Activated CD4-positive, alpha-beta T cell treated with anti-CD3 and anti-CD28 coated beads, Interleukin-2, amount 10 ng/mL, durations not matched to agents 24 days and 14 days (primary cell): ENCODE measurements at places on chromosomes 12 and 14.
A peak's percentile ranks its signal among the peaks of the same experiment; 100 is the strongest.

GRCh38 chr14:52434955-52435354 is 117.3 kb downstream of the TXNDC16 start:
- H3K27ac ChIP-seq, result no peak overlapping the region
- no peak overlapping the region for H3K4me3 ChIP-seq
- peaks cover 31% of the 10 kb centered on the region for H3K36me3 ChIP-seq
- DNase-seq, result no peak

- H3K27me3 ChIP-seq, result no peaks in the 10 kb centered on the region
- no peak for DNase-seq
- peaks cover 4% of the 10 kb centered on the region for H3K4me1 ChIP-seq
- peaks cover 2% of the 10 kb centered on the region for H3K36me3 ChIP-seq
- no peak overlapping the region for H3K4me3 ChIP-seq
- no peak overlapping the region for H3K27ac ChIP-seq
These were observed 64.7 kb upstream of the STAC3 start for GRCh38 chr12:57315681-57316080.

DNA sequence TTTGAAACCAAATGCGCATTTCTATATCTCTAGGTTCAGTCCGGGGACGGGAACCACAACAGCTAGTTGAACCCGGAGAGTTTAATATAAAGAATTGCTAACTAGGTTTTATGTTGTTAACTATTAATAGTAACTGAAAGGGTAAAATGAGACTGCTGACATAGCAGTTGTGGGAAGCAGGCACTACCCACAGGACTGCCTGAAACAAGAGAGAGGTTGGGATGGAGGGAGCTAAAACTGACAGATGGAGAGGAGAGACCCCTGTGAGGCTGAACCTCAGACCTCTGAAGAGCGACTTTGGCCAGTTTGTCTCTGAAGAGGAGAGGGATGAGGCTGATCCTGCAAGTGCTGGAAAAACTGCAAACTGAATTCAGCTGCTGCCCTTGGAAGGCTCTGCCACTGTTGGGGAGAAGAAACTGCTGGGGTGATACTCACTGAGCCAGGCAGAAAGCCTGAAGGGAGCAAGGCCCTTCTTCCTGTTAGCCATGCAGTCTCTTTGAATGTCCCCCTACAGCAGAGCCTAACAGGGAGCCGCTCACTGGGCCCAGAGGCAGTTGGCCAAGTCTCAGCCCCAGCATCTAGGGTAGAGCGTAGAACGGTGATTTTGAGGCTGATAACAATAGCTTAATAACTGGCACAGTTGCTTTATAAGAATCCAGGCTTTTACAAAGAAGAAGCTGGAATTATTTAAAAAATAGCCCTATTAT is 172.2 kb downstream of the NPAS3 start:
- DNase-seq, result no peak
- no peaks in the 10 kb centered on the region for H3K36me3 ChIP-seq
- H3K4me3 ChIP-seq, result no peak overlapping the region
- no peaks in the 10 kb centered on the region for H3K4me1 ChIP-seq
- H3K27ac ChIP-seq, result no peak overlapping the region

DNA sequence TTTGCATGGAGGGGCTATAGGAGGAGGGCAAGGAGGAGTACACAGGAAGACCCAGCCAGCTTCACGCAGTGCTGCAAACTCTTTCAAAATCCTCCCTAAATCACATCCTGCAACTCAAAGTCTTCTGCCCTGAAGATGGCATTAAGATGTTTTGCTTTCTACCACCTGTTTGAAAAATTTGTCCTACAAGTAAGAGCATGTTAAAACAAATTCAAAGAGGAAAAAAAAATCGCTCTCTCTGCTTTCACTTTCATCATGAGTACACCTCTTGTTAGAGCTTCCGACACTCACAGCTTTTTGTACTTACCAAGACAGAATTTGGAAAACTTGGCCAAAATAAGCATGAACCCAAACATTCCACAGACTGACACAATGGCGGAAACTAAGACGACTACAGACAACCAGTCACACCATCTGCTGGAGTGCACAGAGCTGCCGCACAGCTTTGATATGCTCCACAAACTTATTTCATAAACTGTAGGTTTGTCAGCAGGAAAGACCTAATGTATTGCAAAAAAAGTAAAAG is 21.3 kb downstream of the GCH1 start:
- peak overlapping the region; percentile 90 for H3K27ac ChIP-seq
- peak; percentile 81 for DNase-seq
- no peaks in the 10 kb centered on the region for H3K27me3 ChIP-seq
- peaks cover 43% of the 10 kb centered on the region for H3K4me1 ChIP-seq
- H3K4me3 ChIP-seq, result peak overlapping the region; percentile 83

GRCh38 chr14:76761136-76761959 is at the start of gene VASH1:
VASH1 (plus strand) TSS chr14:76761468; CDS start chr14:76762822, 1,354 bp downstream.
- peaks cover 60% of the 10 kb centered on the region for H3K27me3 ChIP-seq
- peak within 1 kb of the TSS; percentile 84 for H3K4me3 ChIP-seq
- peak within 1 kb of the TSS; percentile 66 for H3K27ac ChIP-seq
- H3K4me1 ChIP-seq, result peaks cover 13% of the 10 kb centered on the region
- peak; percentile 90 for DNase-seq

DNA sequence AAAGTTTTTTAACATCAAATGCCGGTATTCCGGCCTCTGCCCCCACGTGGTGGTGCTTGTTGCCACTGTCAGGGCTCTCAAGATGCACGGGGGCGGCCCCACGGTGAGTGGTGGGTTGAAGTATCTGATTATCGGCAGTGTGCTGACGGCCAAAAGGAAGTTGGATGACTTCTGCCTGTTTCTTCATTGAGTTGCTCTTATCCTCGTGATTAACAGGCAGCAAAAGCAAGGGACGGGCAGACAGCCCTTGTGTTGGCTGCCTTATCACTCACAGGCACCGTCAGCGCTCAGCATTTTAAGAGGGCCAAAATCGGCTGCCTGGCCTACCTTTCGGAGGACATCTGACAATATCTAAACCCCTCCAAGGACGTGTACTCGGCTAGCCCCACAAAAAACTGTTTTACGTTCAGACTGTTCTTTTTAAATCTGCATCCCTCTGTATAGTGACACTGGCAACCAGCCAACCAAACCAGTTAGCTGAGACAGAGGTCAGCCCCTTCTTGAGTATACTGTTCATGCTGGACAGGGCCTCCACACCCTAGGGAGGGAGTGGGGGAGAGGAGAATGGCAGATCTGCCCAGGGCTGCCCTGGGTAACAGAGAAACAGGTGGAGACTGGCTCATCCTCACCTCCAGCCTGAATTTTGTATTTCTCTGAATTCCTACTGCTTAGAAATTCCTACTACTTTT is 22.9 kb upstream of the AKAP5 start:
- DNase-seq, result no peak
- peaks cover 39% of the 10 kb centered on the region for H3K4me1 ChIP-seq
- H3K36me3 ChIP-seq, result peaks cover 58% of the 10 kb centered on the region
- no peak overlapping the region for H3K4me3 ChIP-seq
- no peak overlapping the region for H3K27ac ChIP-seq

DNA sequence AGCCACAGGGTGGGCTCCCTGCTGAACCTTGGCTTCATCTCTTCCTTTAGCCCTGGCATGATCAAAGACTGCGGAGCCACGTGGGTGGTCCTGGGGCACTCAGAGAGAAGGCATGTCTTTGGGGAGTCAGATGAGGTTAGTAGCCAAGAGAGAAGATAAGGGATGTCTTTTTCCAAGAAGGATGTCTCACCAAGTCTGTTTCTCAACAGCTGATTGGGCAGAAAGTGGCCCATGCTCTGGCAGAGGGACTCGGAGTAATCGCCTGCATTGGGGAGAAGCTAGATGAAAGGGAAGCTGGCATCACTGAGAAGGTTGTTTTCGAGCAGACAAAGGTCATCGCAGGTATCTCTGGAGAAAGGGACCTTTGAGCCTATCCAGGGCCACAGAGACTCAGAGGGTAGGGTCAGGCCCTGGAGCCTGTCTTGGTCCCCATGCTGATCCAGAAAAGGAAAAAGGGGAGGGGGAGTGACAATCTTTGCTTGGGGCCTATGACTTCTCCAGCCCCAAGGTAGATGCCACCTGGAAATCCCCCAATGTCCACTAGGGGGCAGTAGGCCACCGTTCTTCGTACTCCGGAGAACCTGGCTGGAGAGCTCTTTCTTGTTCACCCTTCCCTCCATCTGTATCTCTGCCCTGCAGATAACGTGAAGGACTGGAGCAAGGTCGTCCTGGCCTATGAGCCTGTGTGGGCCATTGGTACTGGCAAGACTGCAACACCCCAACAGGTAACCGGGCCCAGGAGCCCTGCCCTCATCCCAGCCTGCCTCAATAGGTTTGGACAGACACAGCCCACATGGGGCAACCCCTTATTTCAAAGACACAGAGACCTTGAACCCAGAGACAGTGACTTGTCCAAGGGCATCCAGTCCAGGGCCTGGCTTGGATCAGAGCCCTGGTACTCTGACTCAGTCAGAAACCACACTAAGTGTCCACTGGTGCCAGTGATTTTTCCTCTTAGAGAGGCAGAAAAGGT is 2.0 kb downstream of the TPI1 start:
- H3K27ac ChIP-seq, result peak overlapping the region; percentile 93
- no peaks in the 10 kb centered on the region for H3K27me3 ChIP-seq
- H3K36me3 ChIP-seq, result peaks cover 68% of the 10 kb centered on the region
- DNase-seq, result peak; percentile 96
- peaks cover 54% of the 10 kb centered on the region for H3K4me1 ChIP-seq

DNA sequence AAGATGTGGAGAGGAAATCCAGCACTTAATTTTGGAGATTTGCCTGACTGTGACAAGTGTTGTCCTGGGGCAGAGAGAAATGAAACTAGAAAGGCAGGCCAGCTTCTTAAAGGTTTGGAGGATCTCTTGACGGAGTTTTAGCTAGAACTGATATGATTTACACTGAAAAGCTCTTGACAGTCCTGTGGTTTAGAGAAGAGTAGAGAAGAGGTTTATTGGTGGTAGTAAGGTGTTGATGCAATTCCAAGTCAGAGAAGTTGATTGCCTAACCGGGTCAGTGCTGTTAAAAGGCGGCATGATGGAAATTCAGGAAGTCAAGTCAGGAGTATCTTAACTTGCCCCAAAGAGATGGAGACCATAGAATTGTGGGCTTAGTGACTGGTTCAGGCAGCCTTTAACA is 89.0 kb upstream of the TRAF3 start:
- H3K4me1 ChIP-seq, result peaks cover 3% of the 10 kb centered on the region
- DNase-seq, result no peak
- no peak overlapping the region for H3K27ac ChIP-seq
- H3K27me3 ChIP-seq, result no peaks in the 10 kb centered on the region

DNA sequence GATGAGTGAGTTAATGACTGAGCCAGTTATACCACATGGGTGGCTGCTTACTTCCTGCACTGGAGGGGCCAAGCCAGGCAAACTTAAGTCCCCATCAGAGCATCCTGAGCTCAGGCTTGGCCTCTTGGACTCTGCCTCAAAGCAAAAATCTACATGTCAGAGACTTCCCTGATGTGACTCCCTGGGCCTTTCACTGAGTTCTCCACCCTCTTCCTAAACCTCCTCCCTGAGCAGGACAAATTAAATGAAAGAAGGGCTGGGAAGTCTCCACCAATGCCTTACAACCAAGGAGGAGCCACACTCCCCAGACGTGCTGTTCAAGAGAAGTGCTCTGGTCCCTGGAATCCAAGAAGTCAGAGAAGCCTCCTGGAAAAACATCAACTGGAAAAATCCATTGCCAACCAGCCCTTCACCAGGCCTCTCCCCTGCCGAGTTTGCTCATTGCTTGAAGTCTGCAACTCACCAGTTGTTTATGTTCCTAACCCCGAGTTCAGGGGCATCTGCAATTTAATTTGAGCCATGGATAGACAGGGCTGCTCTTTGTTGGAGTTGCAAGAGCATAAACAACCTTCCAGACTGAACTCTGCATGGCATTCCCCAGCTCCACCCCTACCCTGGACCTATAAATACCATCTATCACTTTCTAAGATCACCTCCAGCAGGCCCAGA is 160.5 kb downstream of the ANO2 start:
- no peak overlapping the region for H3K4me3 ChIP-seq
- DNase-seq, result no peak
- no peaks in the 10 kb centered on the region for H3K27me3 ChIP-seq
- no peaks in the 10 kb centered on the region for H3K36me3 ChIP-seq
- H3K27ac ChIP-seq, result no peak overlapping the region

DNA sequence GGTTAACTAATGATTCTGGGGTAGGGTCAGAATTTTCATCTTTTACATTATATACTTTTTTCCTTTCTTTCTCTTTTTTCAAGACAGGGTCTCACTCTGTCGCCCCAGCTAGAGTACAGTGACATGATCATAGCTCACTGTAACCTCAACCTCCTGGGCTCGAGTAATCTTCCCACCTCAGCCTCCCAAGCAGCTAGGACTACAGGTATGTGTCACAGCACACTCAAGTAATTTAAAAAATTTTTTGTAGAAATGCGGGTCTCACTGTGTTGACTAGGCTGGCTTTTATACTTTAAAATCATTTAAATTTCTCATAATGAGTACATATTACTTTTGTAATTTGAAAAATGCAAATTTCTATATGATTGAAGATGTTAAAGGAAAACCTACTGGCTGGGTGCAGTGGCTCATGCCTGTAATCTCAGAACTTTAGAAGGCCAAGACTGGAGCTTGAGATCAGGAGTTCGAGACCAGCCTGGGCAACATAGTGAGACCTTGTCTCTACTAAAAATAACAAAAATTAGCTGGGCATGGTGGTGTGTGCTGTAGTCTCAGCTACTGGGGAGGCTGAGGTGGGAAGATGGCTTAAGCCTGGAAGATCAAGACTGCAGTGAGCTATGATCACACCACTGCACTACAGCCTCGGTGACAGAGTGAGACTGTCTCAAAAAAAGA is 25.7 kb downstream of the R3HDM2 start:
- peaks cover 4% of the 10 kb centered on the region for H3K4me1 ChIP-seq
- H3K36me3 ChIP-seq, result peaks cover 4% of the 10 kb centered on the region
- no peaks in the 10 kb centered on the region for H3K27me3 ChIP-seq
- DNase-seq, result no peak
- no peak overlapping the region for H3K4me3 ChIP-seq
- peak overlapping the region; percentile 60 for H3K27ac ChIP-seq

DNA sequence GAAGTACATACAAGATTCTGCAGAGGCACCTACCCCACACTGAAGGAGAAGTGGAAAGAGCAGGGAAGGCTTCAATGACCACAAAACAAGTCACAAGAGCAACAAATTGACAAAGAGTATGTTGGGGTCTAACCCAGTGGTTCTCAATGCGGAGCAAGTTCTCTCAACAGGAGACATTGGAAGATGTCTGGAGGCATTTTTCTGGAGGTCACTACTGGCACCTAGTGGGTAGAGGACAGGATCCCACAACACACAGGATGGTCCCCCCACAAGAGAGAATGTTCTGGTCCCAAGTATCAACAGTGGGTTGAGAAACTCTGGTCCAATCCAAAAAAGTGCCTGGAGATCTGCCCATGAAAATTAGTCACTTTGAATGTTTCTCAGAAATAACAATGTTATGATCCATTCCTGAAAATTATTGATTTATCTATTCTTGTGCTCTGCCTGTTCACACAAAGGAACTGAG is 3.4 kb downstream of the SSH1 start:
- no peaks in the 10 kb centered on the region for H3K27me3 ChIP-seq
- H3K4me3 ChIP-seq, result no peak overlapping the region
- H3K4me1 ChIP-seq, result peaks cover 37% of the 10 kb centered on the region
- DNase-seq, result no peak

- no peaks in the 10 kb centered on the region for H3K27me3 ChIP-seq
- H3K36me3 ChIP-seq, result peaks cover 82% of the 10 kb centered on the region
- DNase-seq, result no peak
- no peak overlapping the region for H3K4me3 ChIP-seq
- no peak overlapping the region for H3K27ac ChIP-seq
These were observed 52.2 kb downstream of the DYNC1H1 start for GRCh38 chr14:102016420-102017090.

GRCh38 chr12:88834226-88834625 is 254.0 kb upstream of the KITLG start:
- DNase-seq, result no peak
- H3K27me3 ChIP-seq, result no peaks in the 10 kb centered on the region
- no peak overlapping the region for H3K27ac ChIP-seq
- H3K4me3 ChIP-seq, result no peak overlapping the region
- H3K36me3 ChIP-seq, result no peaks in the 10 kb centered on the region
- no peaks in the 10 kb centered on the region for H3K4me1 ChIP-seq
